ENCODE measurements at places on chromosomes 1 and 21.
A peak's percentile ranks its signal among the peaks of the same experiment; 100 is the strongest.

GRCh38 chr1:155691992-155692528 is 3.2 kb downstream of the DAP3 start:
- DNase-seq: no peak

DNA sequence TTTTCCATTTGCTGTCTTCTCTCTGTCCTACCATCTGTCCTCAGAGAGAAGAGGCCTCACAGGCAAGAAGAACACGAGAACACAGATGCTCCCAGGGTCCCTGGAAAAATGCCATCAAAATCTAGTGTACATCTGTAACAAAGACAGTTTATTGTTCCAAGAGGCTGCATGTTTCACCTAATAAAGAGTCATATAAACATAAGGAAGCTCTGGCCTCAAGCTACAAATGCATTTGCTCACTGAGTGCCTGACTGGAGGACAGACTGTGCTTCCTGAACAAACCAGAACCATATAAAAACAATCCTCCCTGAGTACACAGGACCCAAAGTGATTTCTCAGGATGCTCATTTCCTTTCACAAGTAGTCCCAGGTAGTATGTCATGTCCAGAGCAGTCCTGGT is 76.3 kb upstream of the SLC44A3 start:
- no peak for DNase-seq

DNA sequence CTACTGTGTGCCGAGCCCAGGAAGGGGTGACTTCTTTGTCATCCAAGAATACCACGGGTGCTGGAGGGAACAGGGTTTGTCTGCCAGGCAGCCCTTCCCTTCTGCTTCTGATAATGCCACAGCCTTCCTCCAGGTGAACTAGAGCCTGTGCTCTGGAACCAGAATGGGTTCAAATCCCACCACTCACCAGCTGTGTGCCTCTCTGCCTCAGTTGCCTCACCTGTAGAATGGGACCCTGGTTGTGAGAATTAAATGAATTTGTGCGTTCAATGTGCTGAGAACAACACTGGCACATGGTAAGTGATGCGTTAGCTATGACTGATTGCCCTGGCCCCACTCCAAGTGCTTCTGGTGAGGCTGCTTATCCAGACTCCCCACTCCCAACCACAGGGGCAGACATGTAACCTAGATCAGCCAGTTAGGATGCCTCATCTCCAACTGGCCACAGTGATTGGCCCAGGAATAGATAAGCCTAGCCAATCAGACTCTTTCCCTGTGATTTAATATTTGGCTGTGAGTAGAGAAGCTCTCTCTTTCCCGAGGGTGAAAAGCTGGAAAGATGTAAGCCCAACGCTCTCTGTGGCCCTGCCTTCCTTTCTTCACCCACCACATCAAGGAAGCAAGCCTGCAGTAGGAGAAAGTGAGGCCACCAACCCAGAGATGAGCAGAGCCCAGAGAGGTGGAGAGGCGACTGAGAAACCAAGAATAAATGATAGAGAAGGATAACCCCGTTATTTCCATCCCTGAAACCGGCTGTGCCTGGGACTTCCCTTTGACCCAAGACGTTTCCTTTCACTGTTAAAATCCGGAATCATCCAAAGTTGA is 20.8 kb upstream of the LAPTM5 start:
- DNase-seq: no peak

- DNase-seq: no peak
Measured at GRCh38 chr21:39575775-39576174, 37.0 kb upstream of the B3GALT5 start.

- no peak for DNase-seq
Measured at GRCh38 chr1:66239834-66240233, 294.1 kb upstream of the SGIP1 start.

GRCh38 chr1:192739476-192740184 is 69.2 kb upstream of the RGS2 start:
- no peak for DNase-seq

GRCh38 chr1:226979517-226980121 is 39.5 kb downstream of the COQ8A start:
- no peak for DNase-seq

DNA sequence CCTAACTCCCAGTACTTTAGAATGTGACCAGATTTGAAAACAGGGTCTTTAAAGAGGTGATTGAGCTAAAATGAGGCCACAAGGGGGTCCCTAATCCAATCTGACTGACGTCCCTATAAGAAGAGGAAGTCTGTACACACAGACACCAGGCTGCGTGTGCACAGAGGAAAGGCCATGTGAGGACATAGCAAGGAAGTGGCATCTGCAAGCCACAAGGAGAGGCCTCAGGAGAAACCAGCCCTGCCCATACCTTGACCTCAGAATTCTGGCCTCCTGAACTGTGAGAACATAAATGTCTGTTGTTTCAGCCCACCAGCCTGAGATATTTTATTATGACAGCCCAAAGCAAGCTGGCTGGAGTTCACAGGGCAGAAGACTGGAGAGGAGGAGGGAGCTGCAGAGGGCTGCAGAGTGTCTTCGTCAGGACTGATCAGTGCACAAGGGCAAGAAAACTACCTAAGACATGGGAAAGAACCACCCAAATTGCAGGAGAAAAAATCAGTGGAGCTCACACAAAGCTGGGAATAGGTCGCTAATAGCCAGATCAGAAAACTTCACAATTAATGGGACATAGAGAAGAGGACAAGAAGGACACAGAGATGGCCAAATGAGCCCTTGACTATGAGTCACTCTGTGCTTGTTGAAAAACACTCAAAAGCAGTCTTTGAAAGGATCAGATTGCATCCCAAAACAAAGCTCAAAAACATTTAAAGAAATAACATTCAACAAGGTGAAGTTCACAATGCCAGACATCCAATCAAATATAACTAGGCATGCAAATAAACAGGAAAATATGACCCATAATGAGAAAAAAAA is 14.1 kb upstream of the WNT9A start:
- no peak for DNase-seq

DNA sequence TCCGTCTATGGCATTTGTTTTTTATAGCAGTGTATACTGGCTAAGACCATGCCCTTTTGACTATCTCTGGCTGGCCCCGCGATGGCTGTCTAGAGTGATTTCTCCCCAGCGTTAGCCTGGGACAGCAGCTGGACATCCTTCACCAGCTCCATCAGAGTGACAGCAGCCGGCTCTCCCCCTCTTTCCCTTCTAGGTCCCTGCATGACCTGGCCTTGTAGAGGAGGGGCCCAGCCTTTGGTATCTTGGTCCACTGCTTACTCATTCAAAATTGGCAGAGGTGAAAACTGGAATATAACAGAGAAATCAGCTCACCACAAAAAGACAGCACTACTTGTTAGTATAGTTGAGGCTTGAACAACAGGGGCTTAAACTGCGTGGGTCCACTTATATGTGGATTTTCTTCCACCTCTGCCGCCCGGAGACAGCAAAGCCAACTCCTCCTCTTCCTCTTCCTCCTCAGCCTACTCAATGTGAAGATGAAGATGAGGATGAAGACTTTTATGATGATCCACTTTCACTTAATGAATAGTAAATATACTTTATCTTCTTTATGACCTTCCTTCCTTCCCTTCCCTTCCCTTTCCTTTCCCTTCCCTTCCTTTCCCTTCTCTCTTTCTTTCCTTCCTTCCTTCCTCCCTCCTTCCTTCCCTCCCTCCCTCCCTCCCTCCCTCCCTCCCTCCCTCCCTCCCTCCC is 29.4 kb upstream of the B3GALNT2 start:
- DNase-seq: no peak

GRCh38 chr1:238153939-238154338 is 263.2 kb upstream of the ZP4 start:
- DNase-seq: no peak

GRCh38 chr1:18411321-18411720 is 69.4 kb upstream of the KLHDC7A start:
- no peak for DNase-seq

- DNase-seq: no peak
Measured at GRCh38 chr21:20800106-20800505, 198.1 kb upstream of the NCAM2 start.

- DNase-seq: no peak
Measured at GRCh38 chr21:34191876-34192275, 118.5 kb downstream of the MRPS6 start.

- no peak for DNase-seq
Measured at GRCh38 chr1:232209357-232209756, 420.6 kb downstream of the SIPA1L2 start.

DNA sequence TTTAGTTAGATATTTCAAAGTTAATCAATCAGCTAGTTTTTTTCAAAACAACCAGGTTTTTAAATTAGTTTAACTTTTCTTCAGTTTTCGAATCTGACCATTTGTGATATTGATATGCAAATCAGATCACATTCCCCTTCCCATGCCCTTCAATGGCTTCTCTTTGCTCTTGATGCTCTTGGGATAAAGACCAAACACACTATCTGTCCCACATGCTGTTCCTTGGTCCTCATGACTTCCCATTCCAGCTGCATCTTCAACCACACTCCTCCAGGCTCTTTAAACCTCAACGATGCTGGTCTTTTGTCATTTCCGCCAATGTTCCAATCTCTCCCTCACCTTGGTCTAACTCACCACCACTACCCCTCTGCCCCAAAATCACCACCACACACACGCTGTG is 285.8 kb downstream of the LMX1A start:
- no peak for DNase-seq

- peak; percentile 72 for DNase-seq
Measured at GRCh38 chr1:117596023-117596720, 9.7 kb upstream of the TENT5C start.

DNA sequence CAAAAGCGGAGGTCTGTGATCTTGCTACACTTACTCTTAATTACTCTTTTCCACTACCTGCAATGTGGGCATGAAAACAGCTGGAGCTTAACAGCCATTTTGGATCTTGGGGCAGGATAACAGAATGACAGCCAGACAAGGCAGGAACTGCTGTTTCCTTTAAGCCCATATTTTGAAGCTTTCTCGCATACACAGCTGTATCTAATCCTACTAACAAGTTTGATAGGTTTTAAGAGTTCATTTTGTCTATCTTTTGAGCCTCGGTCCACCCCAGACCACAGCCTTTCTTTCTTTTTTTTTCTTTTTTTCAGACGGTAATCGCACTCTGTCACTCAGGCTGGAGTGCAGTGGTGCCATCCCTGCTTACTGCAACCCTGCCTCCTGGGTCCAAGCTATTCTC is 42.4 kb upstream of the CRB1 start:
- DNase-seq: no peak

DNA sequence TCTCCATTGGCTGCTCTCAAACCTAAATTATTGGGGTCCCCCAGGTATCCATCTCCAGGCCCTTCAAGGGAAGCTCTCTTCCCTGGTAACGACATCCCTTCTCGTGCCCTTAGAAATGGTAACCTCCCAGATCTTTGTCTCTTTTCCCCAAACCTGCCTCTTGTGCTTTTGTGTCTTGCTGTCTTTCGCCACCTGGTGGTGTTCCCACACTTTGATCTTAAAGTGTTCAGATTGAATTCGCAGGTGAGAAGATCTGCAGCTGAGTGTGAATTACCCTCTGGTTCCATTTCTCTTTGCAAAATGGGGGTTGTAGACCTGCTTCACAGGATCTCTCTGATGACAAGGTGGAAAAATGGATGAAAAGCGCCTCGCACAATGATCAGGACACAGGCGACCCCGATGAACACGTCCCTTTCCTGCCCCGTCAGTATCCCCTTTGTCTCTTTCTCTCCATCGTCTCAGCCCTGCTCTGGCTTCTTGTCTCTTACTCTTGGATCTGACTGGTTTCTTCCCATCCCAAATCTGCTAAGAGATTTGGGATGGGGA is 53.1 kb downstream of the DOP1B start:
- peak; percentile 25 for DNase-seq

DNA sequence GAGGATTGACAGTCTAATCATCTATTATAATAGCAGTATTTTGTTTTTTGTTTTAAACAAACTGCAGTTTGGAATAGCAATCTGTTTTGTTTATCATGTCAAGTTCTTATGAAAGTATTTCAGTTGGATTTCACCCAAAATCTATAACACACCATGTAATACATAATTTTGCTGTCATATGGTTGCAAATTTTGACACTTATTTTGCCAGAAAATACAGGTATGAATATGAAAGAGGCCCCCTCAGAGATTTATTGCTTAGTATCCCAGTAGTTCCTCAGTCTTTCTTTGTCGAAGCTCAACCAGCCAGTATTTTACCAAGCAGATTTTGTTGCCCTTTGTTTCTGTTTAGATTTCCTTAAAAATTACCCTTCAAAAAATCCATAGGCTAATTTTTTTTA is 317.5 kb upstream of the CXADR start:
- DNase-seq: no peak

DNA sequence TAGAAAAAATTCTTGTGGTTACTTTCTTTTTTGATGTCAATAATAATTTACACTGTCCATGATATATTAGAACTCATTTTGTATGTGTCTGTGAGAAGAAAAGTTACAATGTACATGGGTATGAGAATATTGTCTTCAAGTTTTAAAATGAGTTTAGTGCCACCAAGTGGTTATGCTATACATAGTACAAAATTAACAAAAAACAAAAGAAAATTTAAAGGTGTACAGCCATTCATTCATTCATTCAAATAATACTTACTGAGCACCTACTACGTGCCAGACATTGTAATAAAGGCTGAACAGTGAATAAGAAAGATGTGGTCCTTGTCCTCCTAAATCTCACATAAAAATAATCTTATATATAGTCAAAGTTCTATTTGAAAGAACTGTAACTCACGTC is 27.7 kb downstream of the UCHL5 start:
- DNase-seq: no peak

- no peak for DNase-seq
Measured at GRCh38 chr1:210457568-210457967, 128.9 kb downstream of the HHAT start.

GRCh38 chr1:220326578-220326977 is 54.3 kb upstream of the RAB3GAP2 start:
- no peak for DNase-seq

- no peak for DNase-seq
Measured at GRCh38 chr1:23791516-23792047, 637 bp downstream of the LYPLA2 start.

All from naive B cell (primary cell).